ENCODE measurements at places on chromosomes 2 and 18.
A peak's percentile ranks its signal among the peaks of the same experiment; 100 is the strongest.

DNA sequence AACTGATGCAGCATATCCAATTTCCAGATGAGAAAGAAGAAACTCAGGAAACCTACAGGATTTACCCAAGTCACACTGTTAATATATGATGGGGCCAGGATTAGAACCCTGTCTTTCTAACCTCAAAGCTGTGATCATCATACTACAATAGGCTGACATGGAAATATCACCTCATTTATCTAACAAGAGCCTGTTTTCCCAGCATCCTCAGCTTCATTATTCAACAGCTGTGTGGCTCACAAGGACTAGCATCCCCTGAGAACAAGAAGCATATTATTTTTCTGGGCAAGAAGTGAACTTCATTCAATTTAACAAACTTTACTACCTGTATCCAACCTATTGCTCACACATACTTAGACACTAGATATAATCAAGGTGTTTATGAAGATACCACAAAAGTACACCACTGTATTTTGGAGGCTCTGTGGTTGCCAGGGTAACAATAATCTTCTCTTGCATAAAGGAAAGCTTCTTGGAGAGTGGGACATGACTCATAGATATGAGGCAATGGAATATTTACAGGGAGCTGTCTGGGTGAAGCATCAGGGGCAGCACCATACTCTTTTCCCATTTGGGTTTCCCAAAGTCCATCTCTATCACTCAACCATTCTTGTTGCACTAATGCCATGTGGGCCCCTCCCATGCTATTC, 218.2 kb downstream of the RAD51AP2 start:
- DNase-seq: no peak

GRCh38 chr2:130371723-130372054, 15.8 kb downstream of the PTPN18 start:
- no peak for DNase-seq

GRCh38 chr18:3170441-3171161, 49.2 kb downstream of the MYOM1 start:
- no peak for DNase-seq

GRCh38 chr2:121875585-121876185, 120.2 kb downstream of the TSN start:
- no peak for DNase-seq

GRCh38 chr2:235564066-235564465, 70.2 kb downstream of the AGAP1 start:
- DNase-seq: no peak

DNA sequence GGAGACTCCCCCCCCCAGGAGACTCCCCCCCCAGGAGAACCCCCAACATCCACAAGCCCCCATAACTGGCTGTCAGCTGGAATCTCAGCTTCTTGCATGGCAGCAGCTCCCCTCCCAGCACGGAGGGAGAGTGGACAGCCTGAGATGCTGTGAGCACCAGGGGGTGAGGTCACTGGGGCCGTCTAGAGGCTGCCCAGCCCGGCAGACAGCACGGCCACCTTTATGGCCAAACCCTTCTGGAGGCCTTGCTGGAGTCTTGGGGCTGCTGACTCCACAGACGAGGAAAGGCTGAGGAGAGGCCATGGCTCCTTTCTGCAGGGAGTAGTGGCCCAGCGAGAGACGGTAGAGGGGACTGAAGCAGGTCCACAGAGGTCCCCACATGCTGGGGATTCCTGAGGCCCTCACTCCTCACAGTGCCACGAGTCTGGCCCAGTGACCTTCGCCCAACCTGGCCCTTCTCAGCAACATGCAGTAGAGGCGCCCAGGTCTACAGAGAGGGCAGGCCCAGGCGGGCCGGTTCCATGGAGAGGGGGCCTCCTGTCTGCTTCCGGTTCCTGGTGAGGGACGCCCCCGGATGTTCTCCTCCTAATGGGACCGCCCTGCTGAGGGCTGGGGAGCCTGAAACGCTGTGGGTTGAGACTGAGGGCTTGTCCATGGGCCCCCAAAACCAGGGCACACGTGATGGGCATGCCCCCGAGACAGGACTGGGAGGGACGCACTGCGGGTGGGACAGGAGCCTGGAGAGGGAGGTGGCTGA, 122.6 kb upstream of the CTDP1 start:
- no peak for DNase-seq

- DNase-seq: no peak
These were observed 114.7 kb upstream of the DOCK10 start for GRCh38 chr2:225156853-225157451.

DNA sequence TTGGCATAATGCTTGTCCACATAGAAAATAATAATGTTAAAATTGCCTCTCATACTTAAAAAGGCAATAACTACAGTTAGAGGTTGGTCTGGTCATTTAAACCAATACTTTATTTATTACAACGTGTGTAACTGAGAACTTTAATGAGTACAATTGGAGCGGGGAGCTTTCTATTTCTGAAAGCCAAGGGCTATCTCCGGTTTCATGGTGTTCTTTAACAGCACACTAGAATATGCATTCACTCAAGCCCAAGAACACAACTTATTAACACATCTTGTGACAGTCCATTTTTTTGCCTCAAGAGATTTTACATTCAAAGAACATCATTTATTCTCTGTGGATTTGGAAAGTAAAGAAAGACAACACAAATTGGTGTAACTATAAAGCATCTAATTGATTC, 131.8 kb downstream of the KCNH7 start:
- no peak for DNase-seq

GRCh38 chr18:44896846-44897245, 216.2 kb downstream of the SETBP1 start:
- DNase-seq: no peak

DNA sequence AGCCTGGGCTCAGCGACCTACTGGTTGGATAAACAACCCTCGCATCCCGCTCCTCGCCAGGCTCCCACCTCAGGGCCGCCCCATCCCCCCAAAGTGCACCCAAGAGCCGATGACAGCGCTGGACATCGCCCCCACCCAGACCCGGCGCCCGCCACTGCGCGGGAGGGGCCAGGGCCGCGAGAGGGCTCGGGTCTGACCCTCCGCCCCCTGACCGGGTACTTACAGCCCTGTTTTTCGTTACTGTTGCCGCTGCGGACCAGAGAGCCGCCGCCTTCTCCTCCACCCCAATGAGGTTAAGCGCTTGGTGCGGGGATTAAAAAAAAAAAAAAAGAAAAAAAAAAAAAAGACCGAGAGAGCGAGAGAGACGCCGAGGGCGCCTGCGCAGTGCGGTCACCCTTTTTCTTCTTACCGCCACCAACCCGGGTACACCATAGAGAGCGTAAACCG, at the start of gene CLASP1:
Gene CLASP1, minus strand, starts transcription at position 314 of the 447 bp plus-strand sequence. CDS start 43,567 bp downstream, outside the sequence.
- peak; percentile 3 for DNase-seq

- DNase-seq: no peak
These were observed 4.8 kb upstream of the PDIA6 start for GRCh38 chr2:10817413-10817812.

DNA sequence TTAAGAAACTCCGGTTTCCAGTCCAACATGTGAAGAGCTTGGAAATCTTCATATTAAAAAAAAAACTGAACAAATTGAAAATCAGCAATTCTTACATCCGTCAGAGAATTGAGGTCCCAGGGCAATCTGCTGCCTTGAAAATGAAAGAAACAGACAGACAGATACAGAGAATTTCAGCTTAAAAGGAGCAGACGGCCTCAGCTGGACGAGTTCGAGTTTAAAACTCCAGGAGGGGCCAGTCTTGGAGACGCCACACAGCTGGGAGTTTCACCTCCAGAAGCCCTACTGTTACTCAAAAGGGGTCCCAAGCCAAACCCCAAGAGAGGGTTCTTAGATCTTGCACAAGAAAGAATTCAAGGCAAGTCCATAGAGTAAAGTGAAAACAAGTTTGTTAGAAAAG, 226.5 kb upstream of the ARL4C start:
- no peak for DNase-seq

DNA sequence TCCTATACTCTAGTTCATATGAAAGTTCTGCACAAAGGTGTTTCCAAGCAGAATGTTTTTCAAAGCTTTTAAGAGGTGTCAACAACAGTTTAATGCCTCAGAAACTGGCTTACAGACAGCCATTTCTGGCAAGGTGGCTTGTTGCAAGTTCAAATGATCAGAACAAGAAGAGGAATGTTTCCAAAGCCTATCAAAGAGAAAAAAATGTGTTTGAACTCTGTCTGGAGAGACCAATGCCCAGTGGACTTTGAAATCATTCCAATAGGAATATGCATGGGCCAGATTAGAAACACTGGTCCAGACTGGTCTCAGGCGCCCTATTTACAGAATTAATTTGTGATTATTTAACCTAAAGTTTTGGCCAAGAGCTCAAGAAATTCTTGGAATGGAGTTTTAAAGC, 106.2 kb downstream of the CPS1 start:
- no peak for DNase-seq

DNA sequence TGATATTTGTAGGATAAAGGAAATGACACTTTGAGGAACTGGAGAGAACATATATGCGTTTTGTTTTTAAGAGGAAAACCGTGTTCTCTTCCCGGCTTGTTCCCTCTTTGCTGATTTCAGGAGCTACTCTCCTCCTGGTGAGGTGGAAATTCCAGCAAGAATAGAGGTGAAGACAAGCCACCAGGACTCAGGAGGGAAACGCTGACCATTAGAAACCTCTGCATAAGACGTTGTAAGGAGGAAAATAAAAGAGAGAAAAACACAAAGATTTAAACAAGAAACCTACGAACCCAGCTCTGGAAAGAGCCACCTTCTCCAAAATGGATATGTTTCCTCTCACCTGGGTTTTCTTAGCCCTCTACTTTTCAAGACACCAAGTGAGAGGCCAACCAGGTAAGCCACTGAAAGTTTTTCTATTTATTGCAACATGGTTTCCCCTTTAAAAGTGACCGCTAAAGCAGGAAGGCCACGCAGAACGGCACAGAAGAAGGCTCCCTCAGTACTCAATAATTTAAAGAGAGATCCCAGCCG, 735 bp downstream of the NRP2 start:
- no peak for DNase-seq

- no peak for DNase-seq
These were observed 252.8 kb downstream of the MREG start for GRCh38 chr2:215760557-215760956.

DNA sequence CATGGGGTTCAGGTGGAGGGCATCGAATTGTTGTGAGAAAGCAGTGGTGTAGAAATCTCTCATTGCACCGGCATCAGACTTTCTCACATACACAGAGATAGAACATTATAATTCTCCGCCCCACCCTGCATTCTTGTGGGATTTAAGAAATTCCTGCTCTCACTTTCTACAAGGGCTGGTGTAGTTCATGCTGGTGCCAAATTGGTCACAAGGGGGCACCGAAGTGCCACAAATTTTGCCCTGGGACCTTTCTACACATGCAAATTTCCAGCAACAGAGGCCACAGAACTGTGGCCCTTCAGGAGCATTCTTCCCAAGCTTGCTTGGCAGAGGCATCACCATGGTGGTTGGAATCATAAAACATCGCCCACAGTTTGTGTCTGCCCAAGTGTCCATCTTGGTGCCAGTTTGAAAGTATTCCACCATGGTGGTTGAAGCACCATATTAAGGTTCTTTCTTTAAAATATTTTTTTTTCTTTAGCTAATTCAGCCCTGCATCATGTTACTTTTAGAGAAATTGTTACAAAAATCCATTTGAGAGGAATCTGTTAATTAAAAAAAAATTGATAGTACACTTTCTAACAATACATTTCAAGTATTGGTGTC, 521.2 kb upstream of the FANCL start:
- no peak for DNase-seq

- DNase-seq: no peak
These were observed 913 bp downstream of the RNF152 start for GRCh38 chr18:61891894-61892293.

DNA sequence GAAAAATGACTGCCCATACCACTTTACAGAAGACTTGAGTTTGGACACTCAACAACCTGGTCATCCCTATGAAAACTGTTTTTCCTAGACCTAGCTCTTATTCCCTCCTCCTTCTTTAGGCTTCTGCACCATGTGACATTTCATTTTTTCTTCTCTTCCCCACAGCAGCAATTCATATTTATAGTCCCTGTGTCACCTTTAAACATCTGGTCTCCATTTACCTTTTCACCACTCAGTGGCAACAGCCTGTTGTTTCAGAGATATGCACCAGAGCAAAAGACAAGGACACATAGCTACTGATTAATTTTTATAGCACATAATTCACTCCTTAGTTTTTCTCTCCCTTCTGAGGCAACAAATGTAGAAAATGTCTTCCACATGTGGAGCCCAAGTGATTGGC, 118.7 kb downstream of the RIT2 start:
- DNase-seq: no peak

GRCh38 chr2:111673526-111673925, 210.5 kb downstream of the ANAPC1 start:
- no peak for DNase-seq

GRCh38 chr2:205745661-205746419, 63.5 kb downstream of the NRP2 start:
- DNase-seq: no peak

- no peak for DNase-seq
These were observed 85.3 kb upstream of the SULT1C3 start for GRCh38 chr2:108154366-108155061.

DNA sequence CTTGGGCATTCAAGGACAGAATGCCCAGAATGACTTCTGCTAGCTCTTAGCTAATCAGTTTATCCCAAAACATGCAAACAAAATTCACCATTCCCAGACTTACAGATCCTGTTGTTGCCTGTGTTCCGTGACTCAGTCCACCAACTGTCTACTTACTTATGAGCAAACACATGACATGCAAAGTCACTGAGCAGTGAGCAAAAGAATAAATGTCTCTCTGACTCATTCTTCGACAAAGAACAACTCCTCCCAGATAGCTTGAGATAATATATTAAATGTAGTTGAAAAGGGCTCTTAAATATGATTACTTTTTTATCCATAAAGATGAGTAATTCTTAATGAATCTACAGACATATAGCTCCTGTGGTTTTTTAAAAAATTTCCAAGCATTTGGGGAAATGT, 9.0 kb upstream of the CREG2 start:
- DNase-seq: no peak

DNA sequence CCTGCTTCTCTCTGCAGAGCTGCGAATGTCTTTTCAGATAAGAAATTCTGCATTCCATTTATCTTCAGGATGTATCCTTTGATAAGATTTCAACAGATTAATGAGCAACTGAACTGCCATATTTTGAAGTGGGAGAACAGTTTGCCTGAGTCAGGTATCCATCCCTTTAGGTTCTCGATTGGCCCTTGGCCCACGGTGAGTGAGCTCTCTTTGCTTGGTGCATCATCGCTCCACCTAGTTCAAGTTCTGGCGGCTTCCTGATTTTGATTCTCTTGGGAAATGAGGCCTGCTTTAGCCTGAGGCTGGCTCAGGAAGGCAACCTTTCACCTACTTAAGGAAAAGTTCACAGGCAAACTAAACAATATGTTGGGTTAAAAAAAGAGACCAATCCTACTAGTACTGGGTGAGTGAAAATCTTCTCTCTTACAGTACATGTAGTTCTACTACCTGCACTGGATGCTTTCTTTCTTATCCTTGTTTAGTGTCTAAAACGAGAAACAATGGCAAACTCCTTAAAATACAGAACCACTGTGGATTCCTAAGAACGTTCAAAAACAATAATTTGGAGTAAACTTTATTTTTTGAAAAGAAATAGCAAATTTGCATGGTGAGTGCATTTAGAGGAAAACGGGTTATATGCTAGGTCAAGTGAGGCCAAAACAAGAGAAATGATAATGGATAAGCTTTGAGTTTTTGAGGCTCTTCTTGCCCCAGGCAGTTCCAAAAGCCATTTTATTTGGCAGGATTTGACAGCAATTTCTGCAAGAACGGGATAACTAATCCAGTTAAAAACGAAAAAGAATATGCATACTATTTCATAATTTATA, 837 bp upstream of the ACSL3 start:
- DNase-seq: no peak

All from stimulated activated CD8-positive, alpha-beta memory T cell treated with anti-CD3 and anti-CD28 coated beads, Interleukin-12 subunit alpha, Interleukin-12 subunit beta, amount 100 ng/mL, for 1 hour (primary cell).